ENCODE measurements at places on chromosomes 13 and 19. TPM values are rescaled to one million over a fixed set of nuclear protein-coding genes. Genes with fewer than 3 reads are reported as not detected.

Gene IFI30
- total RNA-seq = 7.4 TPM

Gene ZNF626
- 1.4 TPM for total RNA-seq

Gene RDH8
- not detected for total RNA-seq

Gene NDUFS7
- 98.9 TPM for total RNA-seq

Gene DLL3
- 0.32 TPM for total RNA-seq

Gene IQCN
- total RNA-seq = 0.59 TPM

Gene ZNF543
- 4.7 TPM for total RNA-seq

Gene SYNE4
- 0.31 TPM for total RNA-seq

Gene ZNF71
- 5.1 TPM for total RNA-seq

Gene AP1M1
- total RNA-seq = 94.9 TPM

Gene ZNF829
- total RNA-seq = 2.9 TPM

Gene ZNF738
- total RNA-seq = 4.3 TPM

Gene CDK8
- 17.0 TPM for total RNA-seq

Gene ZNF723
- total RNA-seq = not detected

Gene EPN1
- 188 TPM for total RNA-seq

Gene LGI4
- total RNA-seq = 0.21 TPM

Gene FOSB
- total RNA-seq = 62.6 TPM

Gene SETDB2
- total RNA-seq = 7.1 TPM
